ENCODE measurements at places on chromosomes 12 and 14.

DNA sequence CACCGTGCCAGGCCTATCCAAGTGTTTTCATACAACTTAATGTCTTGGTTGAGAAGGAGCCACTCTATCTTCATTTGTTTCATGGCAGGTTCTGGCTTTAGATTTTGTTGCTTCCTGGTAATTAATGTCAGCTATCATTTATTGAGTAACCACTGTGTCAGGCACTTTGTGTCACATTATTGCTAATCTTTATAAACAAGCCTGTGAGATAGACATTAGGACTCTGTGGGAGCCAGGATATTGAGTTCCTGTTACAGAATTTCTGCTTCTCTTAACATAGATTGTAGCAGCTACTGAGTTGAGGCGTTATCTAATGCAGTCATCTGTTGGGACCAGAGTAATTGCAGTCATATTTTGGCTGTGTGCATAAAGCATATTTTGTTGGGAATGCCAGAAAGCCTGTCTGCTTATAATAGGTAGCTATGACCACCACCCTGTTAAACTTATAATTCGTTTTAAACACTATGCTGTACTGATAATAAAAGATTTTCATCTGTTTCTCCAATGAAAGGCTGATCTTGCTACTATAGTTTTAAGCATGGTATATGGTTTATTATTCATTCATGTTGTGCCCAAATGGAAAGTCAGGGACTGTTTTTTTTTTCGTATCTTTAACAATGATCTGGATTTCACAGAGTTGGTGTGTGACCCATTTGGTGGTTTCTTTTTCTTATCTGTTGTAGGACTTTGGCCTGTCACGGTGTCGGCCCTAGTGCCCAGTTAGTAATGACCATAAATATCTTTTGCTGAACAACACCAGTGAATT is 432.6 kb downstream of the PCNX1 start:
- DNase-seq = no peak

GRCh38 chr12:57839996-57840395 is 6.5 kb downstream of the CTDSP2 start:
- DNase-seq = no peak

GRCh38 chr14:103316721-103317121 is 17.3 kb upstream of the EIF5 start:
- DNase-seq = no peak

DNA sequence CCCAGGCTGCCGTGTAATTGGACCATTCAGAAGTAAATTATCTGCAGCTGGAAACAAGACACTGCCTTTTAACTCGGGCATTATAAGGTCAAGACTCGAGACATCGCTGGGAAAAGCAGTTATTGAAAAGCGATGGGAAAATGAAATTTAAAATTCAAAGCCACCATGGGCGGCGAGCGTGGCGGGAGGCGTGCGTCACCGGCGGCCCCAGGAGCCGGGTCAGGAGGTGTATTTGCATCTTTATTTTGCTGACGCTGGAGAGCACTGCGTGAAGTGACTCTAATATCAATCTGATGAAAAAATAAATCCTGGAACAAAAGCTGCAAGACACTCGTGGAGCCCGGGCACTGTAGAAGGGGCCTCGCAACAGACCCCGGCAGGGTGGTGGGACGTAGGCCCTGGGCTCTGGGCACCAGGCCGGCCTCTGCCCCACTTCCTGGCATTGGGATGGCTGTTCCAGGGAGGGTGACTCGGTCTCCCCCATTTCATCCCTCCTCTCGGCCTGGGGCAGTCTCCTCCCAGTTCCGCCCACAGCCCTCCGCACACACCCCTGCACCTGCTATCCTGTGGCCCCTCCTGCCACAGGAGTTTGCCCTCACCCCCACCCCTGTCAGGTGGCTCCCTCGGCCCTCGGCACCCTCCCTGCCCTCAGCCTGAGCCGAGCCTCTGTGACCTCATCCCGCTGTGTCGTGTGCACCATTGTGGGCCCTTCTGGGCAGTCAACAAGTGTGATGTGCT is 196.2 kb downstream of the KIF26A start:
- DNase-seq = no peak

- peak; percentile 19 for DNase-seq
Observed at GRCh38 chr14:42778984-42779383, 1172.3 kb downstream of the LRFN5 start.

DNA sequence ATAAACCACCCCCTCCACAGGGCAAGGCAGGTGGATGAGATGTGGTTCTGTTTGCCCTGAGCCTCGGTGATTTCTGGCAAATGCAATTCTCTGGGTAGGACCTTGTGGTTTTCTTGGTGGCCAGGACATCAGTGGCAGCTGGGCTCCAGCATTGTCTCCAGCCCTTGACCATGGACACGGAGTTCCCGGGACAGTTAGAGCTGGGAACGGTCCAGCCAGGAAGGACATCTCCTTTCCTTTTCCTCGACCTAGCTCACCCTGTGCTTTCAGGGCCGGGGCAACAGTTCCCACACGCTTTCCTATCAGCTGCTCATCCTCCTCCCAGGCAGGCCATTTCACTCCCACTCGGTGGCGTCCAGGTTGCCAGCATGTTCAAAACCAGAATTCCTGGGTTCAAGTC is 9.2 kb downstream of the SERPINA4 start:
- no peak for DNase-seq
